ENCODE measurements at places on chromosomes 5 and 9. TPM values are rescaled to one million over a fixed set of nuclear protein-coding genes. Genes with fewer than 3 reads are reported as not detected.

GRCh38 chr9:17906176-17906840 is 327.4 kb downstream of the SH3GL2 start:
- peak; percentile 11 for DNase-seq
- peaks cover 34% of the 10 kb centered on the region for H3K27me3 ChIP-seq
- no peaks in the 10 kb centered on the region for H3K36me3 ChIP-seq
- H3K4me1 ChIP-seq: no peaks in the 10 kb centered on the region
- no peak overlapping the region for H3K27ac ChIP-seq

DNA sequence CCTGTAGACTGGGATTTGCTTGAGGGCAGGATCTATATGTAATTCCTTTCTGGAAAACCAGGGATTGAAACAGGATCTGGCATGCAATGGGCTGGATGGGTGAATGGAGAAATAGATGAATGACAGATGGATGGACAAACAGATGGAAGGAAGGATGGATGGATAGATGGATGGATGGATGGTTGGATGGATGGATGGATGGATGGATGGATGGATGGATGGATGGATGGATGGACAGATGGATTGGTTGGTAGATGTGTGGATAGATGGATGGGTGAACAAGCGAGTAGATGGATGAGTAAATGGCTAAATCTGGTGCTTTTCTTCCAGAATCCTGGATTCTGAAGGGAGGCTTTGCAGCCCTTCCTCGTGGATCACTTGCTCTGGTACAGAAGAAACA is 162.5 kb upstream of the SMIM23 start:
- DNase-seq: no peak
- no peak overlapping the region for H3K27ac ChIP-seq
- peaks cover 7% of the 10 kb centered on the region for H3K27me3 ChIP-seq
- H3K4me3 ChIP-seq: no peak overlapping the region

GRCh38 chr5:67222243-67223025 is 25.8 kb upstream of the CD180 start:
- no peaks in the 10 kb centered on the region for H3K27me3 ChIP-seq
- DNase-seq: no peak
- H3K4me1 ChIP-seq: no peaks in the 10 kb centered on the region
- no peak overlapping the region for H3K27ac ChIP-seq
- no peak overlapping the region for H3K4me3 ChIP-seq

DNA sequence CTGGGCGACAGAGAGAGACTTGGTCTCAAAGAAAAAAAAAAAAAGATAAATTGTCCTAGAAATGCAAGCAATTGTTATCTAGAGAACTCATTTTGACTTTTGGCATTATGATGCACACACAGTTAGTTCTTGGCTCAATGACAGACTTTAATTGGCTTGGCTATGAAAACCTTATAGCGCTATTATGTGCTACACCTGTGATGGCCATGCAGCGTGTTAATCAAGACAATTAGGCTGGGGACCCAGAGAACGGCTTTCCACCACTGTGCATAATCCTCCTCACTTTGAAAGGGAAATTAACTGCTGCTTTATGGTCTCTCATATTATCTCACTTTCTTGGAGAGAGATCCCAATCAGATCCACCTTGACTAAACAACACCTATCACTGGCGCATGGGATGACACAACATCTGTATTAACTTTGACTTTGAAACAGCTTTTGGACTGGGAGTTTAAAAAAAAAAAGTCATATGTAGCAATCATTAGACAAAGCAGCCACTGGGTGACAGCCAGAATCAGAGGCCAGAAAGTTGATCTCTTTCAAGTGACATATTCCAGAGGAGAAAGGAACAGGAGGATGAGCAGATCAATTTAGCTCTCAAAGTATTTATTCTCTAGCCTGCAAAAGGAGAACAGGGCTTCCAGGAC is 132.5 kb downstream of the PPP2R2B start:
- no peaks in the 10 kb centered on the region for H3K27me3 ChIP-seq
- no peak overlapping the region for H3K4me3 ChIP-seq
- no peaks in the 10 kb centered on the region for H3K4me1 ChIP-seq
- H3K27ac ChIP-seq: no peak overlapping the region
- H3K36me3 ChIP-seq: no peaks in the 10 kb centered on the region
- DNase-seq: no peak

The PHF24 gene
- total RNA-seq: not detected

The C9orf153 gene
- total RNA-seq: 0.13 TPM

The DMRTA1 gene
- 0.57 TPM for total RNA-seq

The INSL4 gene
- not detected for total RNA-seq

The ERBIN gene
- 42.1 TPM for total RNA-seq

DNA sequence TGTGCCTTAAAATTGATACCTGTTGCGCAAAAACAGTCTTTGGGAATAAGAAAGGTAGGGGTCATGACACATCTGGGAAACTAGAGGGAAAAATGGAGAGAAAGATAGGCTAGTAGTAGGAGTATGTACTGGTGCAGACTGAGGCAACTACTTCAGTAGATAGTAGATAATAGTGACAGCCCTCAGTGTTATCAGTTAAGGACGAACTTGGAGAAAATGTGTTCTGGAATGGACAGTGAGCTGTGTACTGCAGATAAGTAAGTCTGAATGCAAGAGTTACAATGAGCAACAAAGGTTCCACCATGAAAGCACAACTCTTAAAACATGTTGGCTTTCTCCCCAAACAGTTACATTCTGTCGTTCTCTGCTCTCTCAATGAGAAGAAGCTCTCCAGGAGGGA is 6.5 kb upstream of the INSL6 start:
- DNase-seq: no peak
- H3K4me3 ChIP-seq: no peak overlapping the region
- no peaks in the 10 kb centered on the region for H3K4me1 ChIP-seq

DNA sequence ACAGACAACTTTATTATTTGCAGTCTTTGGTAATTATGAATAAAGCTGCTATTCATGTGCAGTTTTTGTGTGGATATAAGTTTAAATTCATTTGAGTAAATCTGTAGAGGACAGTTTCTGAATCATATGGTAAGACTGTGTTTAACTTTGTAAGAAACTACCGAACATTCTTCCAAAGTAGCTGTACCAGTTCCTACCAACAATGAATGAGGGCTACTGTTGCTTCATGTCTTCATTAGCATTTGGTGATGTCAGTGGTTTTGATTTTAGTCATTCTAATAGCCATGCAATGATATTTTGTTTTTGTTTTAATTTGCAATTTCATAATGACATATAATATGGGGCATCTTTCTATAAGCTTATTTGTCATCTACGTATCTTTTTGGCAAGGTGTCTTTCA is 501.3 kb upstream of the RORB start:
- DNase-seq: no peak
- no peak overlapping the region for H3K4me3 ChIP-seq
- H3K27ac ChIP-seq: no peak overlapping the region
- H3K27me3 ChIP-seq: no peaks in the 10 kb centered on the region

The FOXD4L6 gene
- not detected for total RNA-seq

- peak; percentile 42 for DNase-seq
- peaks cover 3% of the 10 kb centered on the region for H3K4me1 ChIP-seq
- H3K36me3 ChIP-seq: no peaks in the 10 kb centered on the region
- H3K27me3 ChIP-seq: no peaks in the 10 kb centered on the region
- H3K27ac ChIP-seq: peak overlapping the region; percentile 7
- no peak overlapping the region for H3K4me3 ChIP-seq
Observed at GRCh38 chr9:16521868-16522411, 348.5 kb downstream of the BNC2 start.

- no peak overlapping the region for H3K4me3 ChIP-seq
- DNase-seq: no peak
- H3K36me3 ChIP-seq: no peaks in the 10 kb centered on the region
- H3K4me1 ChIP-seq: no peaks in the 10 kb centered on the region
- no peak overlapping the region for H3K27ac ChIP-seq
Observed at GRCh38 chr5:137269946-137270345, 229.2 kb downstream of the SPOCK1 start.

The RASGRF2 gene
- total RNA-seq: 2.8 TPM

DNA sequence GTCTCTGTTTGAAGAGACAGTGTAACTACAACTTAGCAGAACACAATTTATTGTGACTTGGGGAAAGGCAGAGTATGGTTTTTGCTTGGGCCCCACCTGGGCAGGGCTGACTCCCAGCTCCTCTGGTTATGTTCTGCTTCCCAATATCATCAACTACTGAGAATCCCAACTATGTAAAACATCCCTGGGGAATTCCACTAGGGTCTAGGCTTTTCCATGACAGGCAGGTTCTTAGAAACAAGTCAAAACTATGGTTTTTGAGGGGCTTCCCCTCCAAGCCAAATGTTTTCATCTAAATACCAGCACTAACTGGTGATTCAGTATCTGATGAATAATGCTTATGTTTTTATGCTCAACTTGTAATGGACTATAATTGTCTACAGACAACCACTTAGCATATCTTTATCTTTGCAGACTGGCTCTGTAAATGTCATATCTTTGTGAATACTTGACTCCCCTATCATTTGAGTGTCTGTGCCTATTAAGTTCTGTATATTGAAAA is 409.5 kb downstream of the PDE4D start:
- no peak overlapping the region for H3K4me3 ChIP-seq
- DNase-seq: no peak
- H3K27ac ChIP-seq: no peak overlapping the region
- H3K27me3 ChIP-seq: no peaks in the 10 kb centered on the region

DNA sequence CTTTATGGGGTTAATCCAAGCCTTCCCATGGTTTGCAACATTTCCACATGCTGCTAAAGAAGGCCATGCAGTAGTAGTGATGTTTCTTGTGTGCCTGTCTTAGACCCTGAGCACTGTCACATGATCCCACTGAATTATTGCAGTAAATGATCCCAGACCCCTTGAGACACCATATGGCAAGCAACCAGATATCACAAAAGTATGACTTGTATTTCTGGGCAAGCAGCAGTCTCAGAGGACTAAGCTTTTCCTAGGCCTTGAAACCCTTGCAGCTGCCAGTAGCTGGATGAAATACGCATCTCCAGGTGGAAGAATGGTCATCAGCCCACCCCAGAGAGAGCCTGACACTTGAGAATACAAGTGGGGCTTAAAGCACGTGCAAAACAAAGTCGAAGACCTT is 41.8 kb downstream of the CDO1 start:
- H3K27ac ChIP-seq: no peak overlapping the region
- no peaks in the 10 kb centered on the region for H3K36me3 ChIP-seq
- DNase-seq: no peak
- H3K4me1 ChIP-seq: no peaks in the 10 kb centered on the region
- H3K4me3 ChIP-seq: no peak overlapping the region

DNA sequence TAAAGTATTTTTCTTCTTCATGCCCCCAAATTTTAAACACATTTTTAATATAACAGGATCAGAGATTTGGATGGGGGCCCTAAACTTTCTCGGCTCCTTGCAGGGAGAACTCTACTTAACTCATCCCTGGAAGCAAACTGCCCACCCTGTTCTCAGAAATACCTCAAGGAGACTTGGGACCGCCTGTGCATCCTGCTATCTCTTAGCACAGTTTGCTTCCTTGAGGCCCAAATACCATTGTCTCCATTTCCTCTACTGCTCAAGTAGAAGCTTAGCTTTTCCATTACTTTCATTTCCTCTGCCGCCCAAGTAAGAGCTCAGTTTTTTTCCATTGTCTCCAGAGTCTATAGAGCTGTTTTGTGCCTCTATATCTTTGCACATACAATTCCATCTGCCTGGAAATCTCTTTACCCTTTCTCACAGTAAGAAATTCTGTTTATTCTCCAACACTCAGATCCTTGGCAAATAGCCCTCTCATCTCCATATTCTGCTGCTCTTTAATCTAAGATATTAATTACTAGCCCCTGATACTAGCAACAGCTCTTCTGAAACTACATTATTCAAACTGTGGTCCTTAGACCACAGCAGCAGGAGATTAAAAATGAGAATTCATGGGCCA is 137.8 kb downstream of the CEMIP2 start:
- no peak overlapping the region for H3K4me3 ChIP-seq
- H3K4me1 ChIP-seq: no peaks in the 10 kb centered on the region
- DNase-seq: no peak
- H3K36me3 ChIP-seq: no peaks in the 10 kb centered on the region
- H3K27me3 ChIP-seq: no peaks in the 10 kb centered on the region
- no peak overlapping the region for H3K27ac ChIP-seq

- H3K27me3 ChIP-seq: no peaks in the 10 kb centered on the region
- no peak overlapping the region for H3K4me3 ChIP-seq
- H3K36me3 ChIP-seq: no peaks in the 10 kb centered on the region
- no peak overlapping the region for H3K27ac ChIP-seq
- peaks cover 4% of the 10 kb centered on the region for H3K4me1 ChIP-seq
Observed at GRCh38 chr5:58255386-58255785, 204.5 kb downstream of the PLK2 start.

DNA sequence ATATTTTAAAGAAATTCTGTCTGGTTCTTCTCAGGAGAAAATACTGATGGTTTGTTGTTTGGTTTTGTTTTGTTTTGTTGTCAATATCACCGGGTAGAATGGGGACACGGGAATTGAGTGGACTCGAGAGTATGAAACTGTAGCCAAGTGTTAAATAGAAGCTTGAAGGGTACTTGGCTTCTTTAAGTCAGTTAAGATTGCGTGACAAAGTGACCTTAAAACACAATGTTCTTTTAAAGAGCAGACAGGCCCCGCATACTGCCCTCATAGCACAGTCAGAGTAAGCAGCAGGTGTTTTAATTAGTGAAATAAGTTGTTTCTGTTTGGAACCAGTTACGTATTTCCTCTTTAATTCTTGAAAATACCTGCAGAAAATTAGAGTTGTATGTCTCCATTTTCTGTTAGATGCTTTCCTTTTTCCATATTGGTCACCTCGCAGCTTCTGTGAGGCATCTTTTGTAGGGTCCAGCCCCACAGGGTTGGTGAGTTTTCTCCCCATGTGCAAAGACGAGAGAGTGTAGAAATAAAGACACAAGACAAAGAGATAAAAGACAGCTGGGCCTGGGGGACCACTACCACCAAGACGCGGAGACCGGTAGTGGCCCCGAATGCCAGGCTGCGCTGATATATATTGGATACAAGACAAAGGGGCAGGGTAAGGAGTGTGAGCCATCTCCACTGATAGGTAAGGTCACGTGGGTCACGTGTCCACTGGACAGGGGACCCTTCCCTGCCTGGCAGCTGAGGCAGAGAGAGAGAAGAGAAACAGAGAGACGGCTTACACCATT is 9.6 kb downstream of the TRIP13 start:
- H3K27me3 ChIP-seq: no peaks in the 10 kb centered on the region
- DNase-seq: no peak
- H3K4me3 ChIP-seq: no peak overlapping the region
- H3K4me1 ChIP-seq: no peaks in the 10 kb centered on the region

GRCh38 chr5:149740341-149740740 is 10.2 kb downstream of the PPARGC1B start:
- H3K27me3 ChIP-seq: no peaks in the 10 kb centered on the region
- H3K27ac ChIP-seq: peak overlapping the region; percentile 98
- H3K4me1 ChIP-seq: peaks cover 41% of the 10 kb centered on the region
- no peak for DNase-seq

DNA sequence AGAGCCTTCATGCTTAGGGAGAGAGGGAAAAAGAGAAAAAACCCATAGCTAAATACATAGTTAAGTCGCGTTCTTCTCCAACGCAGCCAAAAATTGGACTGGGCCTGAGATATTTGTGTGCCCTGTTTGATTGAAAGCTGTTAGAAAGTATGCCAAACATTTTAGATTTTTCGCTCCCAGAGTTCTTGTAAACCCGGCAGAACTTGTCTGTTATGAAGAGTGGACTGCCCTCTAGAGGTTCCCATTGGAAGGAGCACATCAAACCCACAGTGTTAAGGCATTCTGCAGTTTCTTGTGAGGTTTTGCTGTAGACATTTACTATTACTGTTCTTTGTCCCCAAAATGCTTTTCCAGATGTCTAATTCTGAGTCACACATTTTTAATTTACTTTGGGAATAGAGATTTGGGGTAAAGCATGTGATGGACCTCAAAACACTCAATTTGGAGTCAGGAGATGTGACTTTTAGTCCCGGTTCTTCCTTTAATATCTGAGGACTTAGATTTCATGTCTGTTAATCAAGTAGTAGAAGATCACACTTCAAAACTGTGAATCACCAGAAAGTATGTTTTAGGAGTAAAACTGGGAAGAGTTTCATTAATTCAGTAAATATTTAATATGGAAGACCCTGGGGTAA is 96.6 kb downstream of the PCSK1 start:
- no peaks in the 10 kb centered on the region for H3K27me3 ChIP-seq
- H3K36me3 ChIP-seq: no peaks in the 10 kb centered on the region
- peak; percentile 21 for DNase-seq
- peak overlapping the region; percentile 35 for H3K4me3 ChIP-seq
